Tibial nerve (tissue), 4 donors: ENCODE measurements at places on chromosomes 6 and 20. TPM values are rescaled to one million over a fixed set of nuclear protein-coding genes. Genes with fewer than 3 reads are reported as not detected.

MEI4 gene
- not detected for total RNA-seq

SHLD1 gene
- total RNA-seq = 4.4 TPM

KLC4 gene
- total RNA-seq = 24.0 TPM

RAET1L gene
- total RNA-seq = not detected

FERMT1 gene
- 0.90 TPM for total RNA-seq

IL17F gene
- not detected for total RNA-seq

TOX2 gene
- 1.8 TPM for total RNA-seq

SLC26A8 gene
- 0.30 TPM for total RNA-seq

NCOA6 gene
- 16.9 TPM for total RNA-seq

DNA sequence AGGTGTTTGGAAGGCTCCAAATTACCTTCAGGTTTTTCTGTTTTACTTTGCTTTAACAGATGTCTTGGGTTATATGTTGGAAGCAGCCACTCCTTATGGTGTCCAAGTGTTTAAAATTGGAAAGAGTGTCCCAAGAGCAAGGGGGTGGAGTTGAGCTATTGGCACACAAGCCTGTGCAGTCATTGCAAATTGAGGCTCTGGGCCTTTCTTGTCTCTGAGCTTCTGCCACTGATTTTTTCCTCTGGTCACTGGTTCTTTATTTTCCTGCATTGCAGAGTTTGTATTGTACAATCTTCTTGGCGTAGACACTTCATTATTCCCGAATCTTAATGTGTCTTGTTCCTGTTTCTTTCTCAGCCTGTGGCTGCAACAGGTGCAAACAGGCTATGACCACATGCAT is 598.8 kb downstream of the RNF144B start:
- DNase-seq = no peak

GRCh38 chr6:109076377-109076776 is 18.3 kb downstream of the SESN1 start:
- DNase-seq = no peak

DNA sequence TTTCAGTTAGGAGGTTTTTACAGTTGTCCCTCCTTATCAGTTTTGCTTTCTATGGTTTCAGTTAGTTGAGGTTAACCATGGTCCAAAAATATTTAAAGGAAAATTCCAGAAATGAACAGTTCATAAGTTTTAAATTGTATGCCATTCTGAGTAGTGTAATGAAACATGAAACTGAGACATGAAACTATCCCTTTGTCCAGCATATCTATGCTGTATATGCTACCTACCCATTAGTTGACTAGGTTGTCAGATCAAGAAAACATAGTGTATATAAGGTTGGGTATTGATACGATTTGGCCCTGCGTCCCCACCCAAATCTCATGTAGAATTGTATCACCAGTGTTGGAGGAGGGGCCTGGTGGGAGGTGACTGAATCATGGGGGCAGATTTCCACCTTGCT is 39.1 kb downstream of the VGLL2 start:
- no peak for DNase-seq

DNA sequence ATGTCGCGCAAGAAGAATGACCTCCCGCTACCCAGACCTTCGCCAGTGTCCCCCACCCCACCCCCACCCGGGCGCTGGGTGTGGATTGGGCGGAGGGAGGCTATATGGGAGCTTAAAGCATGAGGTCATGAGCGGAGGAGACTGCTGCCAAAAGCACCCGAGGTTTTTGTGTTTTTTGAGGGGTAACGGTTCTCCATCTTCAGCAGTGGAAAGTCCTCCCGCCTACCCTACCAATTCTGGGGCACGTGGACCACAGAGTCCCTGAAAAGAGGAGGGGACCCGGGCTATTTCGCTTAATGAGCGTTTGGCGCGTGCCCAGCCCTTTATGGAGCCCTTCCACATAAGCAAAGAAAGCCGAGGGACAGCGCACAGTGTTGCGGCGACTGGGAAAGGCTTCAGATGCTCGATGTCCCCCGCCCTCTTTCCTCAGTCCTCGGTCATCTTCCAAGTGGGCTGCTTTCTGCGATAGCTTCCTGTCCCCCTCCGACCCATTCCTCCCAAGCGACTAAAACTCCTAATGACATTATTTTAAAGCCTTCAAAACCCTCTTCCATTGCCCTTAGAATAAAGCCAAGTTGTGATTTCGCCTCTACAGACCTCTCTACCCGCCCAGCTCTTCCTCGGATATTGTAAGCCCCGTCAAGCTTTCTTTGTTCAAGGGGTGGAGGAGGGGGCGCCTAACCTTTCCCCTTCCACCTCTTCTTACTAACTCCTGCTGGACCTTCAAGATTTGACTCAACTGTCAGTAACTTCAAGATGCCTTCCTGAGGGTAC is 2.1 kb upstream of the TRERF1 start:
- peak; percentile 33 for DNase-seq

DNA sequence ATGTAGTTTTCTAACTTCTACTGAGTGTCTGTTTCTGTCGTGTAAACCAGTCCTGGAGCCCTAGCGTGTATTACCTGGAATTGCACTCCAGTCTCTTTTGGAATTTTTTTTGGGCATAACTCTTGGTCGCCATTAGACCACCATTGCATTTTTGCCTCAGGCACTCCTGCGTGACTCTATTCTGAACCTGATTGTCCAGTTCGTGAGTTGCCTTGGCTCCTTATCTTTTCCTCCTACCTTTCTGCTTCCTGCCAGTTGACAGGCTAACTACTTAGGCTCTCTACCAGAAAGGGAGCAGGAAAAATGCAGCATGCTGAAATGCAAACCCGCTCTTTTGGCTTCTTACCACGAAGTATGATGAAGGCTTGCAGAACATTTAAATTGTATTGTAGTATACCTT is 490.9 kb upstream of the SOX4 start:
- no peak for DNase-seq

GRCh38 chr6:92275150-92275549 is 1144.2 kb downstream of the EPHA7 start:
- DNase-seq = no peak

DNA sequence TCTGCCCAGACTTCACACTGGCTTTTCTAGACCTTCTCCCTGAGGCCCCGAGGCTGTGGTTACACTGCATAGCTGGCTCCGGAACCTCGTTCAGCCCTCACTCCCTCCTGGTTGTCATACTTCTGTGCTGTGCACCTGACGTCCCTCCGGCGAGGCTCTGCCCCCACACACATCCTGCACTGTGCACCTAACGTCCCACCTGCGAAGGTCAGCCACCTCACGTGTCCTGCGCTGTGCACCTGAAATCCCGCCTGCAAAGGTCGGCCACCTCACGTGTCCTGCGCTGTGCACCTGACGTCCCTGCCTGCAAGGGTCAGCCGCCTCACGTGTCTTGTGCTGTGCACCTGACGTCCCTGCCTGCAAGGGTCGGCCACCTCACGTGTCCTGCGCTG is 111.0 kb upstream of the FRMD1 start:
- no peak for DNase-seq

DNA sequence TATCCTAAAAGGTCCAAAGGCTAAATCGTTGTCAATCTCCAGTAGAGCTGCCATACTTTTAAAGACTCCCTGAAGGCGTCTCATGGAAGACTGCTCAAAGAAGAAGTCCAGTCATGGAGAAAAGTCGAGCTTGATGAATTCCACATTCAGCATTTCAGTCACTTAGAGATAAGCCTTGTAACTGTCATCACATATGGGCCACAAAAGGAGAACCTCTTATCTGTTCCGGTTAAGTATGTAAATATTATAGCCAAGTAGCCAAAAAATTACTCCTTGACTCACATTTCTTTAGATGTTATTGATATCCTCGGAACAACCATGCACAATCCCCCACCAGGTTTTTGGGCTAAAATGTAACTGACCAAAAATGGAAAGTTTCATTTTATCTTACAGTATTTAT is 9.8 kb upstream of the CNKSR3 start:
- DNase-seq = no peak

DNA sequence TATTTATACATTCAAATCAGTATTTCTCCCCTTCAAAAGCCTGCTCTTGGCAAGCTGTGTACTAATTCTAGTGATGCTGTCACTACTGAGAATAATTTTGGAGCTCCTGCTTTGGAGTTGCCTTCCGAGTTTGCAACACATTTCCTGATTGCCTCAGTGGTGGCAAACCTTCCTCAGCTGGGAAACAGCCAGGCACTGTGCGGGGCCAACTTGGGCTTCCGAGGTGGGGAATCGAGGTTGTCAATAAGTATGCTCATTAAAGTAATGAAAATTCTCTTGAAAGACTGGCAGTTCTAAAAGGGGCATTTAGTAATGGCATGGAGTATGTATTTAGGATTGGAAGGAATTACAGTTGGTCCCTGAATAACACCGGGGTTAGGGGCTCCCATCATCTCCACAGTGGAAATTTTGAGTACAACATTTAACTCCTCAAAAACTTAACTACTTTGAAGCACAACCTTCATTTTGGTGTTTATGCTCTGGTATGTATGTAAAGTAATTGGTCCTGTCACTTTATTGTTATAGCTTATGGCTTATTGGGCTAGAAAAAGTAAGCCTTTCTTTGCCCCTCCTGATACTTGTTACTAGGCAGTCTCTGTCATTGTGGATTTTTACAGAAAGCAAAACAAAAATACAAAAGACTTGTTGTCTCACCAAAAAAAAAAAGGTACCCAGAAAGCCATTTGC is 2.7 kb downstream of the PAQR8 start:
- peak; percentile 9 for DNase-seq

DNA sequence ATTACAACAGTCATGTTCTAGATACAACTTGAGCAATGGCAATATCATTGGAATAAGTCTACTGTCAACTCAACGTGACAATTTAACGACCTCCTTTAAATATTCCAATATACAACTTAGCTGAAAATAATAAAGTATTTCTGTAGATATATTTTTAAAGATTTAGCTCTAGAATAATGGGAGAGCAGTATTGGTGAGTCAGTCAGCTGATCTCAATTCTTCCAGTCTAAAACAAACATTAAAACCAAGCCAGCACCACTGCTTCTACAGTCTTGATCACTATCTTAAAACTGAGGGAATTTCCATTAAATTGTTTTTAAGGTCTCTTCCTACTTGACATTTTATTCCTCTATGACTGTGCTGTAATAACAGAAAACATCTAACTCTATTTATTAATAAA is 38.2 kb downstream of the NOL7 start:
- DNase-seq = no peak

DNA sequence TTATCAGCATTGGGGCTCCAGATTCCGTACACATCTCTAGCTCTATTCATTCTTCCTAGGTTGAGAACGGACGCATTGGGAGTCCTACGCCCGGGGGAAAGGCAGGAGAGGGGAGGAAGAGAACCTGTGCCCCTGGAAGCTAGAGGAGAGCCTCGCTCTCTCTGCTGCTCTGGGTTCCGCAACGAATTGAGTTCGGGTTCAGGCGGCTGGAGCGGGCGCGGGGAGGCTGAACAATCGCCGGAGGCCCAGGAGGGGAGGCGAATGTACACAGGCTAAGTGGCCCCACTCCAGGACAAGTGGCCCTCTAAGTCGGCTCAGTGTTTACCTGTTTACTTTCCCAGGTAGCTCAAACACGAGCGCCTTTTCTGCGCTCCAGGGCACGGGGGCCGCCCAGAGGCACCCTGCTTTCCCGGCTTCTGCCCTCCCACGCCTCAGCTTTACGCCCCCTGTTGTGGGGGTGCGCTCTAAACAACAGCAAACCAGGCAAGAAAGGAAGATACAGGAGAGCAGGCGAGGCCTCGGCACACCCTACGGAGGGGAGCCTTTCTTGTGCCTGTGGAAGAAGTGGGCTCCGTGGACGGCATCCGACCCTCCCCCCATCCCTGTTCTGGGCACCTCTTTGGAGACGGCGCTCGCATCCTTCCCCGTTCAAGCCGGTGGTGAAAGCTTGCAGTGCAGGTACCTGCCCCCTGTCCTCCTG is 4.6 kb upstream of the NKX2-2 start:
- no peak for DNase-seq
